ENCODE measurements at places on chromosomes 2 and 18. TPM values are rescaled to one million over a fixed set of nuclear protein-coding genes. Genes with fewer than 3 reads are reported as not detected.

DNA sequence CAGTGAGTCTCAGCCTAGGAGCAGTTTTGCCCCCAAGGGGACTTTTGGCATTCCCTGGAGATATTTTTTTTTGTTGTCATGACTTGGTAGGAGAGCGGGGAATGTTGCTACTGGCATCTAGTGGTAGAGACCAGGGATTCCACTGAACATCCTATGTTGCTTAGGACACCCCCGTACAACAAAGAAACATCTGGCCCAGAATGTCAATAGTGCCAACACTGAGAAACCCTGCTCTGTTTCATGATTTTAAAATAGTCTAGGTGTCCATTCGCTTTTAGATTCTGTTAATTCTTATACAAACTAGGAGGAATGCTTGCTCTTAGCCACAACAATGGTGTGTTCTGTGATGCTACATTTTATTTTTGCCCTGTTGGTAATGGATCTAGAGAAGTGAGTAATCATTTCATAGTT is 225.8 kb upstream of the SIX3 start:
- no peaks in the 10 kb centered on the region for H3K4me1 ChIP-seq
- no peaks in the 10 kb centered on the region for H3K27me3 ChIP-seq
- DNase-seq, result no peak
- H3K4me3 ChIP-seq, result no peak overlapping the region
- no peaks in the 10 kb centered on the region for H3K36me3 ChIP-seq

- no peak for DNase-seq
- no peak overlapping the region for H3K27ac ChIP-seq
- no peak overlapping the region for H3K4me3 ChIP-seq
- H3K27me3 ChIP-seq, result no peaks in the 10 kb centered on the region
- no peaks in the 10 kb centered on the region for H3K4me1 ChIP-seq
- no peaks in the 10 kb centered on the region for H3K36me3 ChIP-seq
These were observed 140.2 kb downstream of the UBE2E3 start for GRCh38 chr2:181120625-181121024.

DNA sequence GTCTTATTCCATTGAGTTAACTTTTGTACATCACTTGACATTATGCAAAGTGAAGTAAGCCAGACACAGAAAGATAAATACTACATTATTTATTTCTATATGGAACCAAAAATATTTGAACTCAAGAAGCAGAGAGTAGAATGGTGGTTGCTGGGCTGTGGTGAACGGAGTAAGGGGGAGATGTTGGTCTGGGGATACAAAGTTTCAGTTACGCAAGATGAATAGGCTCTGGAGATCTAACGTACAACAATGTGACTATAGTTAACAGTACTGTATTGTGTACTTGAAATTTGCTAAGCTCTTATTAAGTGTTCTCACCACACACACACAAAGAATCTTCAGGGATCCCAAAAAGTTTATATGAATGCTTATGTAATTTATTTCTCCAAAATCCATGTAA is 124.8 kb upstream of the VWC2L start:
- H3K36me3 ChIP-seq, result no peaks in the 10 kb centered on the region
- DNase-seq, result no peak
- H3K4me1 ChIP-seq, result no peaks in the 10 kb centered on the region
- H3K27me3 ChIP-seq, result no peaks in the 10 kb centered on the region
- no peak overlapping the region for H3K27ac ChIP-seq

- DNase-seq, result no peak
- H3K27ac ChIP-seq, result no peak overlapping the region
- no peak overlapping the region for H3K4me3 ChIP-seq
- H3K27me3 ChIP-seq, result no peaks in the 10 kb centered on the region
- no peaks in the 10 kb centered on the region for H3K36me3 ChIP-seq
- no peaks in the 10 kb centered on the region for H3K4me1 ChIP-seq
These were observed 76.2 kb upstream of the MYO3B start for GRCh38 chr2:170101789-170102188.

DNA sequence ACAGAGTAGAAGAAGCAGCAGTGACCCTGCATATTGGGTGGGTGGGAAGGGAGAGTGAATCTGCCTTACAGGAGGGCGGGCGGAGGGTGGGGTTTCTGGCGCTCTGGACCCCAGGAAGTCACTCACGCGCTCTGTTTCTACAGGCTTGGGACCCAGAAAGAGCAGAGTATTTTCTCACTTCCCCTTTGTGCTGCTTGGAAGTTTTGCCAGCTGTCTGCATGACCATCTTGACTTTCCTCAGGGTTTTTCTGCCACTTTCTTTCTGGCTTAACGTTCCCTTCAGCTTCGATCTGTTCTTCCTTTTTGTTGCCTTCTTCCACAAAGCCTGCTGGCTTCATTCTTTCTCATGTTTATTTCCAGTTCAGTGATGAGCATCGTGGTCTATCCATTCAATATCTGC is 383.1 kb downstream of the GALR1 start:
- no peaks in the 10 kb centered on the region for H3K27me3 ChIP-seq
- H3K27ac ChIP-seq, result no peak overlapping the region
- no peak overlapping the region for H3K4me3 ChIP-seq
- H3K4me1 ChIP-seq, result no peaks in the 10 kb centered on the region
- no peaks in the 10 kb centered on the region for H3K36me3 ChIP-seq

DNA sequence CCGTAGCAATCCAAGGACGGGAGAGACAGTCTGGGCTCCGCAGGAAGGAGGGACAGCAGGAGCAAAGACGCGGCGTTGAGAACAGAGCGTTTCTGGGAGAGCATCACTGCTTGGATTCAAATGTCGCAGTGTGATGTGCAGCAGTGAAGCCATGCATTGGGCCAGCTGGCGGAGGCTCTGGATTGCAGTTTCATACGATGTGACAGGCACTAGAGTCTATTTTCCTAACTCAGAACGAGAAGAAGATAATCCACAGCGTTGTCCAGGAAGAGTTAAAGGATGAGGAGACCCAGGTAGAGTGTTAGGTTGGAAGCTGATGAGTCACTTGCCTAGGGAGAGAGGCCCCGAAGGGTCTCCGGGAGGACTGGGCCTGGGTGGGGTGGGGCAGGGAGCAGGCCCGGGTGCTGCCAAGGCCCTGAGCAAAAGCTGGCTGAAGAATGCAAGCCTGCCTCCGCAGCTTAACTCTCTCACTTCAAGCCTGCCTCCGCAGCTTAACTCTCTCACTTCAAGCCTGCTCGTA is 17.7 kb upstream of the SEMA4C start:
- H3K36me3 ChIP-seq, result no peaks in the 10 kb centered on the region
- no peak for DNase-seq
- H3K4me3 ChIP-seq, result no peak overlapping the region
- no peak overlapping the region for H3K27ac ChIP-seq
- H3K4me1 ChIP-seq, result no peaks in the 10 kb centered on the region

GRCh38 chr2:36512705-36513104 is 85.3 kb downstream of the FEZ2 start:
- no peak overlapping the region for H3K4me3 ChIP-seq
- H3K27me3 ChIP-seq, result no peaks in the 10 kb centered on the region
- no peaks in the 10 kb centered on the region for H3K4me1 ChIP-seq
- DNase-seq, result no peak
- peaks cover 57% of the 10 kb centered on the region for H3K36me3 ChIP-seq
- no peak overlapping the region for H3K27ac ChIP-seq

DNA sequence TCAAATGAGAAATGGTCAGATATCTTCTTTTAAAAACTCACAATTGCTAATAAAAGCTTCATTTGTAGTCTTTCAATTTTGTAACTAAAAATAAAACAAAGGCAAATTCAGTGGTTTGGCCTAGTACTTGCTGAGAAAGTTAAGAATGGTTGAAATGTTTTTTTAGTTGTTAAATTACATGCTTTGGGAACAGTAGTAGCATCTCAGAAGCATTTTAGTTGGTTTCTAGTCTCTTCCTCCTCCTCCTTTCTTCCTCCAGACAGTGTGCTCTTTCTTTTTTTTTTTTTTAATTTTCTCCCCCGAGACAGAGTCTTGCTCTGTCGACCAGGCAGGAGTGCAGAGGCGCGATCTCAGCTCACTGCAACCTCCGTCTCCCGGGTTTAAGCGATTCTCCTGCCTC is 9.8 kb downstream of the TRAK2 start:
- H3K4me3 ChIP-seq, result no peak overlapping the region
- no peak for DNase-seq
- no peaks in the 10 kb centered on the region for H3K27me3 ChIP-seq

DNA sequence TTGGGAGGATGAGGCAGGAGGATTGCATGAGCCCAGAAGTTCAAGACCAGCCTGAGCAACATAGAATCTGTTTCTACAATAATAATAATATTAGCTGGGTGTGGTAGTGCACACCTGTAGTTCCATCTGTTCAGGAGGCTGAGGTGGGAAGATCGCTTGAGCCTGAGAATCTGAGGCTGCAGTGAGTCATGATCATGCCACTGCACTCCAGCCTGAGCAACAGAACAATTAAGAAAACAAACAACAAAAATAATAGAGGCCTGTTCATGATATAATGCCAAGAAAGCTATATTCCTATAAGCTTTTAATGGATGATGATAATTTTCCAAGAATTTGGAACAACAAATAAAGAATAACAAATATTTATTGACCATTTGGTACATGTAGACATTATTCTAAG is 6.9 kb upstream of the CCBE1 start:
- no peak overlapping the region for H3K4me3 ChIP-seq
- no peaks in the 10 kb centered on the region for H3K36me3 ChIP-seq
- H3K4me1 ChIP-seq, result no peaks in the 10 kb centered on the region

GNLY gene
- 5.5 TPM for total RNA-seq

CXCR4 gene
- total RNA-seq, result 51.9 TPM

PKDCC gene
- 52.2 TPM for total RNA-seq

ARL4C gene
- total RNA-seq, result 62.0 TPM

PAIP2B gene
- total RNA-seq, result 9.3 TPM
